ENCODE measurements at places on chromosomes 2 and 18.

GRCh38 chr2:218582076-218582475, 13.4 kb downstream of the CNOT9 start:
- DNase-seq, result no peak

DNA sequence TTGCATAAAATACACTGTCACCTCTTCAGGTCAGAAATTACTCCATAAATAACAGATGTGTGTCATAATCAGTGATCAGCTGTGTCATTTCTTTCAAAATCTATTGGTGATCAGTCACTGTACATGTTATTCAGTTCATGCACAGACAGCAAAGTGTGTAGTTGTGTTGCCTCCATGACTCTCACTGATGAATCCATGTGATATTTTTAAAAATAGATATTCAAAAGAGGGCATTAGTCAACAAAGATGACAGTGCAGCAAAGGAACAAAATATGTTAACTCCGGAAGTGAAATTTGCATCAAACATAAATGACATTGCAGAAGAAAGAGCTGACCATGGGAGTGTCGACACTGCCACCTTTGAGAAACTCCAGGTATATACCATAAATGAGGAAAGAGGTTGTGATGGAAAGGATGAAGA, 17.1 kb upstream of the MCM6 start:
- DNase-seq, result no peak

DNA sequence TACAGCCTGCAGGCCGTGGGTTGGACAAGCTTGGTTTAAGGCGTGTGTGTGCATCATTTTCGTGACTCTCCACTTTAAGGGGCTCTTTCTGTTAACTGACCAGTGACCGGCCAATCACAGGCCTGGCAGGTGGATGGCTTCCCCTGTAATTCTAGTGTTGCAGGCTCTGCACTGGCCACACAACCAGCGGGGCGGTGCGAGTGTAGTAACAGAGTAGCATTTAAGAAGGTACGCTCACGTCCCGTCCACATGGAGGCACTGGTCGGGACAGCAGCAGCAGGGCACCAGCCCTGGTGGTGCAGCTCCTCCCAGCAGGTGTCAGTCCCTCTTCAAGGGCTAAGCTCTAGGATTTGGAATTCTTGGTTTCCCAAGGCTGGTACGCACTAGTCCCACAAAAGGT, 8.0 kb upstream of the ANO7 start:
- DNase-seq, result no peak

DNA sequence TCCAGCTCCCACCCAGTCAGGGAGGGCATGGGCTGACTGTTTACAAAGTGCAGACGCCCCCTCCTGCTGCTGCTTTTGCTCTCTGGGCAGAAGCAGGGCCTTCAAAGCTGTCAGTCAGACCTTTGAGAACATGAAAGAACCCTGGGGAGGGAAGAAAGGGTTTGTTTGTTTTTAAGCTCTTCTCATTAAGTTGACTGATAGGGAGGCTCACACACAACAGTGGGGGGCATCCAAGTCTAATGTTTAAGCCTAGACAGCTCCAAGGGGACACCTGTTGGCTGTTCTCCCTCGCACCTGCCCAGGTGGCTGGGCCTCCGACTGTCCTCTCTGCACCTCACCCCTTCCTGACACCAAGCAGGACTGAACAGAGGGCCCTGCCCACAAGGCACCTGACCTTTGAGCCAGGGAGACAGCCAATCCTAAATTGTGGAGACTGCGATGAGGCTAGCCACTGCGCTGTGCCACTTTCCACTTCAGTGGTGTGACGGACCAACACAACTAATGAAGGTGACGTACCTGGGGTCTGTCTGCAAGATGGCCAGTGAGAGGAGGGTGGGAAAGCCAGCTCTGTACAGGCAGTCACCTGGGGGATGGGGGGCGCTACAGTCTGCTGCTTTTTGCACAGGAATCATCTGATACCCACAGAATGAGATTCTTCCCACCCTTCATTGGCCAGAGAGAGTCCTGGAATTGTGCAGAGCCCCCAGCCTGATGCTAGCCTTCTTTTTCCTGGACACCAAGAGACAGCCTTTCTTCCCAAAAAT, 16.3 kb downstream of the ST6GAL2 start:
- no peak for DNase-seq

DNA sequence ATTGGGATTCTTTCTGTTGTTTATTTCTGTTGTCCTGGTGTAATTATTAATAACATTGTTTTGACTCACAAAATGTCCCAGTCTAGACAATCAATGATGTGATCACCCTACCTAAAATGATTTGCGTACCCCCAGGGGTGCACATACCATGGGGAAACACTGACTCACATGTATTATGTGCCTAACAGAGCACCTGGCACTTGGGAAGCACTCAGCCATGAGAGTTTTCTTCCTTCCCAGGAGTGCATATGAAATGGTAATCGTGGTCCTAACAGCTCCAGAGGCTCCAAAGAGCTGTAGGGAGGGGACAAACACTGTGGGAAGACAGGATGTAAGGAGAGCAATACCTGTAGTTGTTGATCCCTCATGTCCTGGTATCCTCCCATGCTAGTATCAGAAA, 187.8 kb upstream of the ERBB4 start:
- no peak for DNase-seq

- DNase-seq, result peak; percentile 84
Observed at GRCh38 chr18:38305961-38306360, 740.4 kb upstream of the CELF4 start.

GRCh38 chr2:100518801-100519200, 44.0 kb upstream of the PDCL3 start:
- no peak for DNase-seq

- DNase-seq, result no peak
Observed at GRCh38 chr2:186349508-186349907, 136.6 kb upstream of the ZC3H15 start.

- no peak for DNase-seq
Observed at GRCh38 chr2:99545604-99546003, 55.8 kb upstream of the REV1 start.

GRCh38 chr2:101560780-101561315, 85.9 kb upstream of the RFX8 start:
- no peak for DNase-seq

DNA sequence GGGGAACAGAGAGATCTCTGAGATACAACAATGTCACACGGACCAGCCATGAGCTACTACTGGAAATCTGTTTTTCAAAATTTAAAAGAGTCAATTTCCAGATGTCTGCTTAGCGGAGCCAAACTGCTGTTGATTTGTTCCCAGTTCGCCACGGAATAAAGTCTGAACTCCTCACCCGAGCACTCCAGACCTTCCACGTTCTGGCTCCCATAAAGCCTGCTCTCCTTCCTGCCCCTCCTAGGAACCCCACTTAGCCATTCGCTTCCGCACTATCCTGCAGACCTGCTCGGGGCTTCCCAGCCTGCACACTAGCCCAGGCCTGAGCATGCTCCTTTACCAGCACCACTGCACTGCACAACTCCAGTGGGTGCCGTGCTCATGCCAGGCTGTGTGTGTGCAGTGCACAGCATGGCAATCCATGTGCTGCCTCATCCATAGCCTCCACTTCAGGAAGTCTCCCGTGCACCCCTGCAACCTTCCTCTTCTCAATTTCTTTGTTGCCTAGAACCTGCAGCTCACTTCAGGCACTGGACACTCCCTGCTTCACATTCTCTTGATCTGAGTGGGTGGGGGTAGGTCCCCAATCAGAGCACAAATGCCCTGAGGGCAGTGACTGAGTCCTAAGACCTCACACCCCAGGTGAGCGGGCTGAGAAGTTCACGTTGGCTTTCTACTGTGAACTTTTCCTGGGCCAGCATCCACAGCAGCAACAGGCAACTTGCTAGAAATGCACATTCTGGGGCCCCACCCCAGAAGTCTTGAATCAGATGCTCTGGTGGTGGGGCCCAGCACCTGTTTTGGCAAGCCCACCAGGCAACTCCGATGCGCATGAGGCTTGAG, 53.7 kb downstream of the ZBTB7C start:
- no peak for DNase-seq

- DNase-seq, result no peak
Observed at GRCh38 chr2:160783474-160783873, 289.9 kb upstream of the RBMS1 start.

- DNase-seq, result no peak
Observed at GRCh38 chr18:58980991-58981390, 116.3 kb downstream of the ZNF532 start.

- no peak for DNase-seq
Observed at GRCh38 chr2:98852932-98853331, 83.1 kb downstream of the CRACDL start.

DNA sequence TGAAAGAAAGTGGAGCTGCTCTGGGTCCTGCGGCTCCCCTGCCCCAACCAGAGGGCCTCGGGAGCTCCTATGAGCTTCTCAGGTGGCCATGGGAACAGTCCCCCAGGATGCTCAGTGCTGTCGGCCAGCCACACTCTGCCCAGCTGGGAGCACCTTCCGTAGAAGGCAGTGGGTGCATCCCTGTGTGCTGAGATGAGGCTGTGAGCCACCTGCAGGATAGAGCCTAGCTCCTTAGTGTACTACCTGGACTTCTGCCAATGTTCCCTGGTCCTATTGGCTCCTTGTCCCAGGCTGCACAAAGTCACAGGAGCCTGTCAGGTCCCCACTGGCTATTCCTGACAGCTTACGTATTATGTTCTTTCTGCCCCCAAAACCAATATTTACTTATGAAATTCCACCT, 16.1 kb downstream of the PRELID3A start:
- no peak for DNase-seq

DNA sequence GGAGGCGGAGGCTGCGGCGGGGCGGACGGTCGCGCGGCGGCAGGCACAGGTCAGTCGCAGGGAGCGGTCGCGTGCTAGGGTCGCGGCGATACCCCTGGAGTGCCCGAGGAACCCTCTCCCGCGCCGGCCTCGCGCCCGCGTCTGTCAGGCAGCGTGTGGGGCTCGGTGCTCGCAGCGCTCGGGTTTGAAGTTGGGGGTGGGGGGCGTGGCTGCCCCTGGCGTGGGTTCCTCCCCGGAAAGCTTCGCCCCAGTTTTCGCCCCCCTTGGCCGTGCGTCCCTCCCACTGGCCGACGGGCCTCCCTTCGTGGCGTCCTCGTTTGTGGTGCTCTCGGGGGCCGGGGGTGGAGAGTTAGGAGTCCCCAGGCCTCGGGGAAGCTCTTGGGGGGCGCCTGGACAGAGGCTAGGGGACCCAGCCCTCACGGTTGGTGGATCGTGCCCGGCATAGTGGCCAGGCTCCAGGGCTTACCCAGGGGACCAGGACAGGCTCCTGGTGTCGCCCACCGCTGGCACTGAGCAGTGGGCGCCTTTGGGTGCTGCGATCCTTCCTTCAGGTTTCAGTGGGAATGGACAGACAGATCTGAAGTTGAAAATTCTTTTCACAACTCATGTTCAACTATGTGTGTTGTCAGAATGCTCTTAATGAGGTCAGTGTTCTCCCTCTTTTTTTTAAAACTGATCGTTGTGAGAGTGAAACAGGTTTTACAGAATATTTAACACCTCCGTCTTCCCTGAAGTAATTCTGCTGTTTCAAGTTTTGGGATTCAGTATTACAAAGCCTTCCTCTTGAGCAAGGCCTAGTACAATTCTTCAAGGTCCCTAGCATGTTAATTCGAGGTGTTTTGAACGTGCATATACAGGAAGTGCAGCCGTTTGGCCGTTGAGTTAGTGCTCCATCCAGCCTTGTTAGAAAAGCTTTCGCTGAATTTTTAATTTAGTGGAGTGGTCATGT, 604 bp downstream of the RALBP1 start:
- no peak for DNase-seq

DNA sequence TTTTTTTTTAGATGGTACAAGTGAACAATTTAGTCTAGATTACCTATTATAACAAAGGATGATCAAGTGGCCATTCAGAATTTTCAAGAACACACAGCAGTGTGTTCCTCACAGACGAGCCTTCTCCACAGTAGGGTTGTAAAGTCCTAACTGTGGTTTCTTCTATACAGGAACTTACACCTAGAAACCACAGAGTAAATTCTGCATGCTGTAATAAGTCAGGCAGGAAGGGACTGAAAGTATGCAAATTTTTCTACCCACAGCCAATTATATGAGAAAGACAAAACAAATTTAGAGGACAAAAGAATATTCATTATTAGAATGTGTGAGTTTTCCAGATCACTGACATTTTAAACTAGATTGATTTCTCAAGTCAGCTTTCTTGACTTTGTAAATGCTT, 99.5 kb downstream of the RBMS1 start:
- DNase-seq, result no peak

DNA sequence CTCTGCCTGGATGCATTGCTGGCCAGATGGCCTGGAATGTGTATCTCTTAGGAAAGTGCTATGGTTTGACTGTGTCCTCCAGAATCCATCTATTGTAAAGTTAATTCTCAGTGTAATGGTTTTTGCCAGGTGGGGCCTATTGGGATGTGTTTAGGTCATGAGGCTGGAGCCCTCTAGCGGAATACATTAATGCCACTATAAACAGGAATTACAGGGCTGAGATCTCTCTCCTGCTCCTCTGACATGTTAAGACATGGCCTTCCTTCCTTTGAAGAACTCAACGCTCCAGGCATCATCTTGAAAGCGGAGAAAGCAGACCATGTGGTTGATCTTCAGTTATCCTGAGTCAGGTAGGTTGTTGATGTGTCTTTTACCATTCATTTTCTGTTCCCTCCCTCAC, 276.4 kb downstream of the RPIA start:
- no peak for DNase-seq

- no peak for DNase-seq
Observed at GRCh38 chr2:85908506-85908905, 19.7 kb upstream of the ST3GAL5 start.

Measured in cerebellar nuclear complex (tissue), 1 donor.